A375 (cell line): ENCODE measurements at places on chromosomes 12 and 14. TPM values are rescaled to one million over a fixed set of nuclear protein-coding genes. Genes with fewer than 3 reads are reported as not detected.

GDF3 gene
- total RNA-seq: not detected in 2 replicates

ANGEL1 gene
- 7.0 and 7.7 TPM in 2 replicates for total RNA-seq

SYNDIG1L gene
- 0.03 TPM in 1 of 2 replicates, not detected in the other for total RNA-seq

TMEM119 gene
- not detected in 2 replicates for total RNA-seq

SLCO1C1 gene
- total RNA-seq: not detected in 2 replicates

CD69 gene
- not detected in 2 replicates for total RNA-seq

GLIPR1L2 gene
- 0.34 TPM in 1 of 2 replicates, not detected in the other for total RNA-seq

KRT6B gene
- total RNA-seq: 1.2 and 2.0 TPM in 2 replicates

SMOC1 gene
- 17.7 and 18.4 TPM in 2 replicates for total RNA-seq

GPR84 gene
- total RNA-seq: 0.16 TPM in 1 of 2 replicates, not detected in the other
